ENCODE measurements at places on chromosomes 7 and 10.

- no peak for DNase-seq
Observed at GRCh38 chr7:129804890-129805719, 147.7 kb downstream of the UBE2H start.

DNA sequence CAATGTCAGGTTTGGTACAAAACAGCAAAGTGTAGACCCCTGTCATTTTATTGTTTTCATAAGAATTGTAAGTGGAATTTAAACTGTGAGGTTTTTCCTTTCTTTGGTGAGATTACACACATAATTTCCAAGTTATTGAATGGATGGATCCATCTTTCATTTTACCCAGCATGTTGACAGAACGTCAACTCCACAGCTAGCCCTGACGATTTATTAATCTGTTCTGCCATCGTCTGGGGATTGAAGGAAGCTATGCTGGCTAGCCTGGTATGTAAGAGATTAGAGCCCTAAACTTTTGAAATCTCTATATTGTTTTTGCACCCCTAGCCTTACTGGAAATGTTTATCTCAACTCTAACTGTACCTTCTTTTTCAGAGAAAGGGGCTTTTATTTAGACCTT lies 8.6 kb downstream of the WNT16 start:
- DNase-seq: no peak

- DNase-seq: no peak
Observed at GRCh38 chr7:125084196-125084595, 154.6 kb upstream of the POT1 start.

DNA sequence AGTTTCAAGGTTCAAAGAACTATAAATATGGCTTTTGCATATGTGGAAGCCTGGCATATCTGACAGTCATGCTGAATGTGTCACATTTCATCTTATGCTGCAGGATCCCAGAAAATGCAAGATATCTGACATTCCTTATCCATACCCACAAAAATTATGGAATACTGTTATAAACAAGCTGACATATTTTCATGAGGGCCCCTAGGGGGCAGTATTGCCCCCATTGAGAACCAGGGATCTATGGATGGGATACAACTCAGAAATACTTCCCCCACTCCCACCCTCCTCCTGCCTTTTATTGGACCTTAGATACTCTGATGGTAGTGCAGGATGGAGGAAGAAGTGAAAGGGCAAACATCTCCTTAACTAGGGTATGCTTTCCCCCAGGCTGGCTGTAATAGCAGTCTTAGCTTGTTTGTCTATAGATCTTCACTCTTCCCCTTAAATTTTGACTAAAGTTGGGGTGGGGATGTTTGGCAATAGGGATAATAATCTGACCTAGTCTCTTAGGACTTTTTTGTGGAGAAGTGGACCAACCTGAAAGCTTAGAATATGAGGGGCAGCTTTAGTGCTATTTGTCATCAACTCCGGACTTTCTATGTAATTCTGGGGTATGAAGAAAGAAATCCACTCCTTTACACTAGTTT lies 3.5 kb upstream of the GNGT1 start:
- no peak for DNase-seq

- no peak for DNase-seq
Observed at GRCh38 chr7:120226188-120226587, 46.8 kb upstream of the KCND2 start.
